T-cell (primary cell): ENCODE measurements at places on chromosomes 6 and 20. TPM values are rescaled to one million over a fixed set of nuclear protein-coding genes. Genes with fewer than 3 reads are reported as not detected.
A peak's percentile ranks its signal among the peaks of the same experiment; 100 is the strongest.

- no peak for DNase-seq
Measured at GRCh38 chr6:163496205-163496604, 81.7 kb downstream of the QKI start.

GRCh38 chr6:126396131-126396530 lies 56.2 kb downstream of the CENPW start:
- no peak for DNase-seq

DNA sequence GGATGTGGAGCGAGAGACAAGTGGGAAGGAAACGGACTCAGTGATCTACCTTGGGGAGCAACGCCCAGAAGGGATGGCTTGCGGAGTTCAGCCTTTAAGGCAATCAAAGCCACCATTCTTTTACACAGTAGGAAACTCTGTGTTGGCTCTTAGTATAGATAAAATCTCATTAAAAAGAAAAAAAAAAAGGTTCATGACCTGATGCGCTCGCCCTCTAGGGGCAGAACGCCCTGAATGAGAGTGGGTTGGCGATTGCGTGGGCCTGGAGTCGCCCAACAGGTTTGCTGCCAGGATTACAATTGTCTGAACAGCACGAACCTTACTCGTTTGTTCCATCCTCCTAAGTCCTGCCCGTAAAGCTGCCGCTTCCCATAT lies 1.2 kb downstream of the TPD52L1 start:
- peak; percentile 36 for DNase-seq

- DNase-seq, result peak; percentile 13
Measured at GRCh38 chr6:130697995-130698535, 129.1 kb upstream of the SMLR1 start.

GRCh38 chr6:53178837-53179432 lies 30.3 kb upstream of the GCM1 start:
- DNase-seq, result no peak

The RSPH9 gene
- not detected for total RNA-seq

GRCh38 chr6:146028252-146028795 lies 538 bp upstream of the GRM1 start:
- peak; percentile 6 for DNase-seq

- no peak for DNase-seq
Measured at GRCh38 chr6:28334286-28335039, 1.5 kb downstream of the ZSCAN31 start.

The CLVS2 gene
- not detected for total RNA-seq

The TCP11 gene
- total RNA-seq, result not detected

GRCh38 chr6:33672808-33673207 lies 38.7 kb downstream of the UQCC2 start:
- DNase-seq, result no peak

GRCh38 chr6:118980063-118980462 lies 45.1 kb upstream of the MCM9 start:
- DNase-seq, result no peak

The PNPLA1 gene
- not detected for total RNA-seq

DNA sequence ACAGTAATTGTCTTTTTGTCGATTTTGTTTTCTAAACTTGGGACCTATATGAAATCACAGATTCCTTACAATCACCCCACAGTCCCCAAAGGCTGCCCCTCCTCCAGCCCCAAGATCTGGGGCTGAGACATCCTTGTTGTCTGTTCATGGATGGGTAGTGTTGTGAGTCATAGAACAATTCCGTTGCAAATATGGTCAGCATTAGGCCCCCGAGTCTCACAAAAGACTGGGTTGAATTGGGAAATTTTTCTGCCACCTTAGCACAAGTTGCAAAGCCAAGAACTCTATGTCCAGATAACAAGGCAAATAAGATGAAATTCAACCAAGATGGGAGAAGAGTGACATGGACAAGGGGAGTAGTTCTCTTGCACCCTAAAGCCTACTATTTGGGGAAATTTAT lies 10.5 kb upstream of the TAB2 start:
- DNase-seq, result no peak

DNA sequence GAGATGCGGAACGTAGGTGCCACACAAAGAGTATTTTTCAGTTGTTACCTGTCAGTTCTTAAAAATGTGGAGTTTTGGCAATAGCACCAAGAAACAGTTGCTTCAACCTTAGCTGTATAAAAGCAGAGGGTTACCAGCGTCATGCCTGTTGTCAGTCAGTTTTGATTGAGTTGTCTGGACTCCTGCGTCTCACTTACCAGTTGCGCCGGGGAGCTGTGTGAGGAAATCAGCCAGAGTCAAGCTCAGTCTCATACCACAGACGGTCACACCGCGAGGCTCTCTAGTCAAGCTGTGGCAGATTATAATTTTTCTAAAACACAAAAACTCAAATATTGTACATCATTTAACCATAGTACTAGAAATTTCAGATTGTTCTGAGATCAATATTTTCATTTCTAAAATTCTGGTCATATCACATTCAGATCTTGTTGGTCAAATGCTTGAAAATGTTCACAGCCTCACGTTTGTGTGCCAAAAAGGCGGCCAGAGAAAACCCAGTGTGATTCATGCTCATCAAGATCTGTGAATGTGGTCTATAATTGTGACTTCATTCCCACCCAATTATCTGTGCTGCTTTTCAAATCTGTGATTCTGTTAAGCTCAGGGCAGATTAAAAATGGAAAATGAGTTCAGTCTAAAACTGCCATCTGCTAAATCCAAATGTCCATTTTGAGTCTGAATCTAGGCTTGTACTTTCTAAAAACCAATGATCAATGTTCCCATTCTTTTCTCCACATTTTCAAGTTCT lies 37.5 kb downstream of the SASH1 start:
- DNase-seq, result no peak

GRCh38 chr6:25963426-25964123 lies 973 bp downstream of the TRIM38 start:
- DNase-seq, result no peak

DNA sequence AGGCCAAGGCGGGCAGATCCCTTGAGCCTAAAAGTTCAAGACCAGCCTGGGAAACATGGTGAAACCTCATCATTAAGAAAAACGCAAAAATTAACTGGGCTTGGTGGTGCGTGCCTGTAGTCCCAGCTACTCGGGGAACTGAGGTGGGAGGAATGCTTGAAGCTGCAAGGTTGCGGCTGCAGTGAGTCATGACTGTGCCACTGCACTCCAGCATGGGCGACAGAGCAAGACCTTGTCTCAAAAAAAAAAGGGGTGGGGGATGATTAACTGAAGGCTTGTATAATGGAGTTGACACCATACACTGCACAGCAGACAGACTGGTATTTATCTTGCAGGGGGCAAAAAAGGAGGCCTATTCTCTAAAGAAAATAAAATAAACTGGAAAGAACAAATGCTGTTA lies 27.7 kb downstream of the SRPK1 start:
- no peak for DNase-seq

GRCh38 chr6:150713931-150714330 lies 114.2 kb downstream of the PLEKHG1 start:
- no peak for DNase-seq

The RNF217 gene
- total RNA-seq, result 0.89 TPM

DNA sequence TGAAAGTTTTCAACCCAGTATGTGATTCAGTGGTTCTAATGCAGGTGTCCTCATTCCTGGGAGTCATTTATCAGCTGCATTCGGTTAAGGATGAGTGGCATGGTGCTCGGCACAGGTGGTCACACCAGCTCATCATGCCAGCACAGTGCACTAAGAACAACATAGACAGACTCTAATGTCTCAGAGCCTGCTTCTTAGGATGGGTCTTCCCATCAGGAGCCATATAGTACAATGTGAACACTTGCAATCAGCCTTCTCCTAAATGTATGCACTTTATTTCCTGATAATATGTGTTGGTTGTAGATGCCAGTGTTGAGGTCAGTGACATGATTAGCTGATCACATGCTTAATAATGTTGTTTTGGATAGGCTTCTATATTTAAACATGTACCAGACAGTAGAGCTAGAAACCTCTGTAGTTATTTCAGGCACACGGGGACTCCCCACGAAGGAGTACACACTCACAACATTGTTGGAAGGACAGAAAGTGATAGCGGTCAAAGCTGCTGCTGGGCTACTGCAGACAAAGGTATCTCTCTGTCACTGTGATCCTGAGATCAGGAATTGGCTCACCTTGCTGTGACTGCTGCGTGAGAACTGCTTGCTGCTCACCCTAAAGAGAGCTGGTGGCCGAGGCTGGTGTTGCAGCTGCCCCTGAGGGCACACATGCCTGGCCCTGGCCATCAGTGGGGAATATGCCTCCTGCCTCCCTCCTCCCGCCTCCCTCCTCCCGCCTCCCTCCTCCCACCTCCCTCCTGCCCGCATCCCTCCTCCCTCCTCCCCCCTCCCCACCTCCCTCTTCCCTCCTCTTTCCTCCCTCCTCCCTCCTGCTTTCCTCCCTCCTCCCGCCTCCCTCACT lies 195.4 kb downstream of the SMOC2 start:
- DNase-seq, result no peak

GRCh38 chr6:37663019-37663810 lies 34.5 kb downstream of the MDGA1 start:
- DNase-seq, result no peak

GRCh38 chr20:2032168-2032567 lies 38.3 kb upstream of the PDYN start:
- no peak for DNase-seq

- DNase-seq, result no peak
Measured at GRCh38 chr6:123742626-123743025, 61.0 kb upstream of the NKAIN2 start.

DNA sequence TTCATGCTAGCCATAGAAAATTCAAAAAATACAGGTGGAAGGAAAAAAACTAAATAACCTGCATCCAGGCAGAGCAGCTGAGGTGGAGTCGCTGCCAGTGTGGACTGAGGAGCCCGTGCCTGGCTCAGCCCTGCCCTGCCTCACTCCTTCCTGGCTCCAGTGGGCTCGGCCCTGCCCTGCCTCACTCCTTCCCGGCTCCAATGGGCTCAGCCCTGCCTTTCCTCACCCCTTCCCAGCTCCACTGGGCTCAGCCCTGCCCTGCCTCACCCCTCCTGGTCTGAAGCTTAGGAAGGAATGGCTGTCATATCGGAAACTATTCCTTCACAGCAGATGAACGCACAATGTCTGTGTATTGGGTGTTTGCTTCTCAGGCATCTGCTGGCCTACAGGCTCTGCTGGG lies 142.1 kb downstream of the SMOC2 start:
- DNase-seq, result no peak

DNA sequence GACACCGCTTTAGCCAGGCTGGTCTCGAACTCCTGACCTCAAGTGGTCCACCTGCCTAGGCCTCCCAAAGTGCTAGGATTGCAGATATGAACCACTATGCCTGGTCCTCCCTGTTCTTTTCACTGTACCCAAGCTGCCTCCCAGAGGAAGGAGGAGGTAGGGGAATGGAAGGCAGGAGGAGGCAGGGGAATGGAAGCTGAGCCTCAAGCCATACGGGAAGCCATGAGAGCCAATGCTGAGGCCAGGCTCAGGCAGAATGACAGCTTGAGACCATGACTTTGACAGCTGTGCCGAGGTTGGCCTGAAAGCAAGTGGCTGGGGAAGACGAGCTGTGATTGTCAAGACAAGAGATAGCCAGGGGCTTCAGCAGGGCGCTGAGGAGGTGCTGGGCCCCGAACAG lies 13.6 kb upstream of the ZNF335 start:
- DNase-seq, result no peak

GRCh38 chr6:146123616-146124015 lies 94.8 kb downstream of the GRM1 start:
- DNase-seq, result no peak

DNA sequence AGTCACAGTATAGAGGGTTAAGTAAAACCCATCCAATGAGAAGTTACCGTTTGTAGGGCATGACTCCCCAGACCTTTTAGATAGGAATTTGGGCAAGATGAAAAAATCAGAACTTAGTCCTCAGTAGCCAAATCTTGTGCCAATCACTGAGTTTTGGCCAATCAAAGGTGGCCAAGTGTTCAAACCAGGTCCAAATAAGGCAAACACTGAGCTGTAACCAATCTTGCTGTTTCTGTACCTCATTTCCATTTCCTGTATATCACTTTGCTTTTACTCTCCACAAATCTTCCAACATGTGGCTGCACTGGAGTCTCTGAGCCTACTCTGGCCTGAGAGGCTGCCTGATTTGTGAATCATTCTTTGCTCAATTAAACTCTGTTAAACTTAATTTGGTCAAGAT lies 81.8 kb upstream of the GPR6 start:
- no peak for DNase-seq

GRCh38 chr20:10917826-10918225 lies 244.0 kb upstream of the JAG1 start:
- DNase-seq, result no peak

- no peak for DNase-seq
Measured at GRCh38 chr20:17959257-17959627, 9.4 kb downstream of the SNX5 start.

DNA sequence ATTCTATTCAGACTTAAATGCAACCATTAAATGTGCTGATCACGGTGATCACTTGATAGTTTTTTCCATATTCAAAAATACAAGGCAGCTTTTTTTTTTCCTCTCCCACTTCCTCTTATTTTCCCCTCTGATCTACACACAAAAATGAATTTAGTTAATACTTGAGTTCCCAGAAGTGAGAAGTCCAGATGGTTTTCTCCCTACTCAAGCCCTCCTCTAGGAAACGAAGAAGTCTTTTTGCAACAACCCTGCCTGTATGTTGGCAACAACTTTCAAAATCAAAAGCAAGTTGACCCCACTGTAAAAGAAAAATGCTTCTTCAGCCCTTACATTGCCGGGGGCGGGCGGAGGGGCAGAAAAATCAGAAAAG lies 24.3 kb downstream of the ARHGAP18 start:
- no peak for DNase-seq

DNA sequence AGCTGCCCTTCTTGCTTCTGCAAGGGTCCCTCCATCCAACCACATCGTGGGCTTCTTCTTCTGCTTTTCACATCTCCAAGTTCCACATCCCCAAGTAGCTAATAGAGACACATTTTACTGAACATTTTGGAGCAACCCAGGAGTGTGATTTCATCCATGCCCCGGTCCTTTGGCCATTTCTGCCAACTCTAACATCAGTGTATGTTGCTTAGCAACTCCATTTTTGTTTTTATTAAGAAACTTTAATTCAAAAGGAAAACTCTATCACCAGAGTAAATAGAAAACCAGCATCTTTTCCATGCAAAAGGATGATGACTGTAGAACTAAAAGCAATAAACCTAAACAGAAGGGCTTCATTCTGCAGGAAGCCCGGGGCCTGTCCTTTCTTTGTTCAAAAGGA lies 32.7 kb upstream of the SULF2 start:
- DNase-seq, result no peak

DNA sequence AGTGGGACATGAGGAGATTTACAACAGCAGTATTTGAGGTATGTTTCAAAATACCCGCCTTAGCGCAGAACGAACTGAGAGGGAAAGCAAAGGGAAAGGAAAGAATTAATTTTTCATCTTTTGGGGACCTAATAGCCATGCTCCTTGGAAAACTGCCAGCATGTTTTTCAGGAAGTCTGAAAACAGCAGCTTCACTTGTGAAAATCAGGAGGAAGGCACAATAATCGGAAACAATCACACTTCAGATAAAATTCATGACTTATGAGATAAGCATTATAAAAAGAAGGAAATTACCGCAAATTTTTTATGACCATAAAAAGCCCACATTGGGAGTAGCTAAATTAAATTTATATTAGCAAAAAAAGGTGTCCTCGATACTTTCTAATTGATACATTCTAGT lies 541.1 kb downstream of the HAO1 start:
- no peak for DNase-seq
